ENCODE measurements at places on chromosomes 6 and 20. TPM values are rescaled to one million over a fixed set of nuclear protein-coding genes. Genes with fewer than 3 reads are reported as not detected.

Gene PCIF1
- 4.9 TPM for total RNA-seq

Gene PABPC1L
- total RNA-seq = 6.4 TPM

Gene KCNK16
- not detected for total RNA-seq

Gene MOG
- not detected for total RNA-seq

Gene MYH7B
- total RNA-seq = 0.47 TPM

Gene ABHD16B
- not detected for total RNA-seq

Gene KHDC3L
- total RNA-seq = not detected

Gene PSMB9
- total RNA-seq = 45.7 TPM

All from smooth muscle cell of the coronary artery (primary cell).